ENCODE measurements at places on chromosomes 13 and 19.
A peak's percentile ranks its signal among the peaks of the same experiment; 100 is the strongest.

- peak; percentile 10 for DNase-seq
These were observed 46.8 kb downstream of the C13orf46 start for GRCh38 chr13:113926951-113927660.

- no peak for DNase-seq
These were observed 25.7 kb upstream of the SLC7A1 start for GRCh38 chr13:29621051-29621800.

DNA sequence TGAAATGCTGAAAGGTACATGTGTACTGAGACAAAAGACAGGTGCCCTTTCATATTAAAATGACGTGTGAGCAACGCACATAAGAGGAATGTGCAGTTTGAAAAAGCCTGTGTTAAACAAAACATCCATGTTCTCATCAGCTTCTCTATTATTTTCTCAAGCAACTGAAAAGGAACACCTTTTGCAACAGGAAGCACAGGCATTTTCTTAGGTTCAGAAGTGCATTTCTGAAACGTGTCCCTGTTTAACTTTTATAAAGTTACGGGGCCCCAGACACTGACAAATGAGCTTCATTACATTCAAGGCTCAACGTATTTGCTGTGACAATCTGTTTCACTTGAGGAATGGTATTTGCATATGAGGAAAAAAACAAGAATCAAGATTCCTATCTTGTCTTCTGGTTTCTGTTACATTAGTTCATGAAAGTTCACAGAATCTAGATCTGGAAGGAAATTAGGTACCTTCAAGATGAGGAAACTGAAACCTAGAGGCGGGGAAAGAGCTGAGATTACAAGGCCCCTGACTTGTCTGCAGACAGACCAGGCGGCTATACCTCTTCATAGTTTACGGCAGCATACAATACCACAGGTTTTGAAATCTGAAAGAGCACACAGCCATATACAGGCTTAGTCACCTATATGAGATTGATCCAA lies 431.7 kb downstream of the KLF12 start:
- DNase-seq: peak; percentile 70

GRCh38 chr13:41462427-41462826 lies 5.1 kb downstream of the RGCC start:
- DNase-seq: no peak

GRCh38 chr13:28574617-28575142 lies 79.8 kb upstream of the FLT1 start:
- DNase-seq: no peak

DNA sequence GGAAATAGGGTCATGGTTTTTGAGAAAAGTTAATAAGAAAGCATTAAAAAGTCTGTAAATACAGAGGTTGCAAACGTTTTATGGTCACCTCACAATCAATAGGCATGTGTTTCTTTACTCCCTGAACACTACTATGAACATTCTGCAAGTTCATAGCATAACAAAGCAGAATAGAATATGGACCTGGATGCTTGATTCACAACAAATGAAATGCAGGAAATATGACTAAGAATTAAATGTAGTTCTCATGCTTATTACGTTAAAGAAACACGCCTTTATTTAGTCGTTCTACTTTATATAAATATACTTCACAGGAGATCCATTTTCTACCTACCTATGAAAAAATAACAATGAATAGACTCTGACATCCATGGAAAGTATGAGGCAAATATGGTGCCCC lies 344.0 kb downstream of the KCTD12 start:
- DNase-seq: no peak

DNA sequence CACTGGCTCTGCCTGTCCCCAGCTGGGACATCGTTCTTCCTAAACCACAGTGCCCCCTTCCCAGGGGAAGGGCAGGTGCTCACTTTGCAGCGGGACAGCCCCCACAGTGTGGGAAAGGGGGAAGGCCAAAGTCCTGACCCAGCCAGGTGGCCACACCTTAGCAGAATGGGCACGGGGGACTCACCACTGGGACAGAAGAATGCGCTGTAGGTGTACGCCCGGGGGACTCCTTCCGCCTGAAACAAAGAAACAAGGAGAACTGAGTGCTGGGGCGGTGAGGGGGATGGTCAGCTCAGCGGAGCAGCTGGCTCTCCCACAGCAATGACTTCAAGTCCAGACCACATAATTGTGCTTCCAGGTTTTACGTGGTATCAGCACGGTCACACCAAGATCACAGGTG lies 49.4 kb downstream of the F2RL3 start:
- no peak for DNase-seq

- DNase-seq: no peak
These were observed 26.2 kb upstream of the GPR12 start for GRCh38 chr13:26786651-26787295.

DNA sequence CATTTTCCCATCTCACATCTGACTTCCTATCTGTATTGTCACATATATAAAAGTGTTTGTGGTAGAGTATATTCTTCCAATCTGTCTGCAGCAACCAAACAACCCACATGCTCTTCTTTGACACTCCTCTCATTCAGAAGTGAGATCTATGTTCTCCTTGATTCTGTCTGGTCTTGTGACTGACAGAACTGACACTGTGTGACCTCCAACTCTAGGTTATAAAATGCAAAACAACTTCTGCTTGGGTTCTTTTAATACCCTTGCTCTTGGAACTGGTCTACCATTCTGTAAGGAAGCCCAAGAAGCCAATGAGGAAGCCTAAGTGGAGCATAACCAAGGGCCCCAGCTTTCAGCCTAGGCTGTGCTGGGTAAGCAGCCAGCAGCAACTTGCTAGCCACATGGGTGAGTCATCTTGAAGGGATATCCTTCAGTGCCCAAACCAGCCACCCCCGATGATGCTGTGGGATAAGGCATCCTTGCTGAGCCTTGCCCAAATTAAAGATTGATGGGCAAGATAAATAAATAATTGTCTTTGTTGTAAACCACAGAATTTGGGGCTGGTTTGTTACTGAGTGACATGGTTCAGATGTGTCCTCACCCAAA lies 18.4 kb upstream of the ITM2B start:
- peak; percentile 23 for DNase-seq
